ENCODE measurements at places on chromosomes 16 and 17. TPM values are rescaled to one million over a fixed set of nuclear protein-coding genes. Genes with fewer than 3 reads are reported as not detected.

DNA sequence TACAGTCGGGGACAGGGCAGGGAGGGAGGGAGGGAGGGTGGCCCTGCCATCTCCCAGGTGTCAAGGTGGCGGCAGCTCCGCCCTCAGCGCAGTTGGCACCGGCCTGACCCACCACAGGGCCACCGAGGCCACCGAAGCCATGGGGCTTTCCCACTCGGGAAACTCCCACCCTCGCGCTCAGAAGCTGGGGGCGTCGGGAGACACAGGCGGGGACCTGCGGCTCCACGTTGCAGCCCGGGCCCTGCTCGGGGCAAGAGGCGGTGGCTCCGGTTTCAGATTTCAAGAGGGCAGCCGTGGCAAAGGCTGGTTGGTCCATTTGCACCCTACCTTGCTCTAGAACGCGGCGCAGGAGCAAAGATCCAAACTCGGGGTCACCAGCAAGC is 544 bp downstream of the CYB561 start:
- no peaks in the 10 kb centered on the region for H3K36me3 ChIP-seq
- peak overlapping the region; percentile 22 for H3K4me3 ChIP-seq
- no peak for DNase-seq
- no peak overlapping the region for H3K27ac ChIP-seq
- peaks cover 33% of the 10 kb centered on the region for H3K4me1 ChIP-seq

DNA sequence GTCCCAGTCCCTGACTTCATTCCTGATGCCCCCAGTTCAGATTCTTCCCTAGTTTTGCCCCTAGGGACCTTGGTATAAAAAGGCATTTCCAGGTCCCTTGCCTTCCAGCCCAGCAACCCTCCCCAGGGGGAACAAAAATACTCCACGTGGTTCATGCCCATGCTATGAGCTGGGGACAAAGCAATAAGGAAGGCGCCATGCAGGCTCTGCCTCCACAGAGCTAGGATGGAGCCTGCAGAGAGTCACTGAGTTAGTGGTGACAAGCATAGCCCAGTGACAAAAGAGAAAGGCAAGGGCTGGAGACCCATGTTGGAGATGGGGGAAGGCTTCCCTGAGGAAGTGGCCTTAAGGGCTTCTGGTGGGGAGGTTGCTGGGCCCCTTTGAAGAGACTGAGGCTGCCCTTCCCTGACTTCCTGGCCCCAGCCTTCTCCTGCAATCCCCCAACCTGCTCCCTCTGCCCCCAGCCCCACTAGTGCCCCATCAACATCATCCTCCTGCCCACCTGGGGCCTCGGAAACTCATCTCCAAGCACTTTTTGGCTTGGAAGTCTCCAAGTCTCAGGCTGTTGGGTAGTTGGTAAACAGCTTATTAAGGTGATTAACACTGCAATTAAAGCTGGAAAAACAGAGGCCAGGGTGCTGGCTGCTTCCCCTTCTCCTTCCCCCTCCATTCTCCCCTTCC is 9.6 kb downstream of the DLX3 start:
- no peak overlapping the region for H3K4me3 ChIP-seq
- no peaks in the 10 kb centered on the region for H3K36me3 ChIP-seq
- peaks cover 4% of the 10 kb centered on the region for H3K4me1 ChIP-seq
- H3K27ac ChIP-seq = no peak overlapping the region
- no peak for DNase-seq
- H3K27me3 ChIP-seq = peaks cover 55% of the 10 kb centered on the region

- no peak overlapping the region for H3K27ac ChIP-seq
- no peak for DNase-seq
- H3K4me3 ChIP-seq = no peak overlapping the region
- peaks cover 36% of the 10 kb centered on the region for H3K4me1 ChIP-seq
- H3K36me3 ChIP-seq = no peaks in the 10 kb centered on the region
- H3K27me3 ChIP-seq = peaks cover 85% of the 10 kb centered on the region
Observed at GRCh38 chr17:48619826-48620449, 4.8 kb upstream of the HOXB8 start.

- DNase-seq = no peak
- H3K36me3 ChIP-seq = no peaks in the 10 kb centered on the region
- H3K4me3 ChIP-seq = no peak overlapping the region
- no peak overlapping the region for H3K27ac ChIP-seq
- H3K4me1 ChIP-seq = peaks cover 52% of the 10 kb centered on the region
Observed at GRCh38 chr17:77364941-77365583, 224.3 kb downstream of the SEC14L1 start.

GRCh38 chr16:30987581-30988190 is 2.7 kb downstream of the HSD3B7 start:
- H3K4me3 ChIP-seq = no peak overlapping the region
- no peaks in the 10 kb centered on the region for H3K27me3 ChIP-seq
- H3K4me1 ChIP-seq = peaks cover 24% of the 10 kb centered on the region
- H3K36me3 ChIP-seq = peaks cover 9% of the 10 kb centered on the region
- H3K27ac ChIP-seq = no peak overlapping the region
- DNase-seq = no peak

DNA sequence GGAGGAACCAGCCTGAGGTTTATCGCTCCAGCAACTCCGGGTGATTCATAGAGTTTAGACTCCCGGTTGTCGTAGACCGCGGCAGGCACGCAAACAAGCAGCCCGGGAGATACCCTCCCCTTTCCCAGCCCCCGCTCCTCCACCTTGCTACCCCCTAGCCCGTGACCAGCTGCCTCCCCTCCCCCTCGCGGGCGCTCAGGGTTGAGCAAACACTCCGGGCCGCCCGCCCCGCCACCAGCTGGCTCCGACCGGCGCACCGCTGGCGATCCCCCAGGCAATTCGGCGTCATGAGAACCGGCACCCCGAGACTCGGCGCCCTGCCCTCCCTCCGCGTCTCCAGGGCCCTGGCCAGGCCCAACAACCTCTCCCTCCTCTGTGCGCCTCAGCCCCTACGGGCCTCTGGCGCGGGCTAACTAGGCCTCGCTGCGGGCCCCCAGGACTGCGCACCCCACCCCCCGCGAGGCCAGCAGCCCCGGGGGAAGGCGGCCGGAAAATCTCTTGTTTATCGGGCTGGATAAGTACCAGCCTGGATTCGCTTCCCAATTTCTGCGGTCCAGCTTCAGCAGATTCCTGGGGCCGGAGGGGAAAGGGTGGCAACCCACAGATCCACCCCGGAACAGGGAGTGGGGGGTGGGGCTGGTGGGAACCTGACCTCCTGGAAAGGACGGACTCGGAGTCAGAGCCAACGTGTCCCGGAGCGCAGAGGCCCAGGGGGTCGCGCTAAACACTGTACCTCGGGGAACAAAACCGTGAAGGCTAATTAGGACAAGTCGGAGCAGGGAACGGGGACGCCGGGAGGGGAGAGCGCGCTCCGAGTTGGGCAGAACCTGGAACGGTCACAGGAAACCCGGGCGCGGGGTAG is 951 bp upstream of the GPRC5C start:
- peaks cover 8% of the 10 kb centered on the region for H3K4me1 ChIP-seq
- DNase-seq = no peak
- peaks cover 51% of the 10 kb centered on the region for H3K27me3 ChIP-seq
- H3K27ac ChIP-seq = no peak overlapping the region
- H3K4me3 ChIP-seq = no peak overlapping the region

GRCh38 chr16:19882186-19882585 is 2.5 kb downstream of the GPRC5B start:
- DNase-seq = no peak
- no peaks in the 10 kb centered on the region for H3K36me3 ChIP-seq
- peaks cover 20% of the 10 kb centered on the region for H3K4me1 ChIP-seq
- H3K4me3 ChIP-seq = no peak overlapping the region
- no peak overlapping the region for H3K27ac ChIP-seq

DNA sequence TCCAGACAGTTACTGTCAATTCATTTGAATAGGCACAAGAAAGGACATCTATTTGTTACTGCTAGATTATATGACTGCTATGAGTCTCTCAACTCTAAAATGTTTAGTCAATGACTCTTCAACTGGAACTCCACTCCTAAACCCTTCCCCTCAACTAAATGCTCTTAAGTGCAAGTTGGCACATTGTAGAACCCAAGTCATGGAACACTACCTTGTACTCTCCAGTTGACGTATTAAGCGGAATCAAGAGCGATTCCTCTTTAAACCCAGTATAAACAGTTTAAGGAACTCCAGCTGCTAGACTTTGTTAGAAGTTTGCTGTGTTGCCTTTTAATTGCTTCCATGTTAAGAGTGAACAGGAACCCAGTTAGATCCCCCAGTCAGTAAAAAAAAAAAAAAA is 44.6 kb downstream of the STH start:
- DNase-seq = no peak
- H3K36me3 ChIP-seq = peaks cover 60% of the 10 kb centered on the region
- no peaks in the 10 kb centered on the region for H3K27me3 ChIP-seq
- H3K4me3 ChIP-seq = no peak overlapping the region
- H3K27ac ChIP-seq = no peak overlapping the region

GRCh38 chr16:20704281-20704680 is 6.8 kb upstream of the ACSM1 start:
- peaks cover 3% of the 10 kb centered on the region for H3K27me3 ChIP-seq
- H3K4me3 ChIP-seq = no peak overlapping the region
- H3K4me1 ChIP-seq = no peaks in the 10 kb centered on the region
- no peak overlapping the region for H3K27ac ChIP-seq
- no peaks in the 10 kb centered on the region for H3K36me3 ChIP-seq

- H3K27ac ChIP-seq = no peak overlapping the region
- peaks cover 40% of the 10 kb centered on the region for H3K27me3 ChIP-seq
- no peak for DNase-seq
- H3K36me3 ChIP-seq = no peaks in the 10 kb centered on the region
- H3K4me1 ChIP-seq = peaks cover 18% of the 10 kb centered on the region
Observed at GRCh38 chr17:33506889-33507650, 214.0 kb upstream of the ASIC2 start.

GRCh38 chr17:32523017-32523680 is 36.4 kb downstream of the CDK5R1 start:
- DNase-seq = peak; percentile 74
- peak overlapping the region; percentile 50 for H3K4me3 ChIP-seq
- no peaks in the 10 kb centered on the region for H3K27me3 ChIP-seq
- peaks cover 8% of the 10 kb centered on the region for H3K36me3 ChIP-seq
- H3K4me1 ChIP-seq = peaks cover 77% of the 10 kb centered on the region

- H3K4me3 ChIP-seq = no peak overlapping the region
- H3K27ac ChIP-seq = peak overlapping the region; percentile 39
- H3K4me1 ChIP-seq = peaks cover 80% of the 10 kb centered on the region
- DNase-seq = no peak
Observed at GRCh38 chr17:35252651-35253050, 9.8 kb downstream of the SLFN5 start.

DNA sequence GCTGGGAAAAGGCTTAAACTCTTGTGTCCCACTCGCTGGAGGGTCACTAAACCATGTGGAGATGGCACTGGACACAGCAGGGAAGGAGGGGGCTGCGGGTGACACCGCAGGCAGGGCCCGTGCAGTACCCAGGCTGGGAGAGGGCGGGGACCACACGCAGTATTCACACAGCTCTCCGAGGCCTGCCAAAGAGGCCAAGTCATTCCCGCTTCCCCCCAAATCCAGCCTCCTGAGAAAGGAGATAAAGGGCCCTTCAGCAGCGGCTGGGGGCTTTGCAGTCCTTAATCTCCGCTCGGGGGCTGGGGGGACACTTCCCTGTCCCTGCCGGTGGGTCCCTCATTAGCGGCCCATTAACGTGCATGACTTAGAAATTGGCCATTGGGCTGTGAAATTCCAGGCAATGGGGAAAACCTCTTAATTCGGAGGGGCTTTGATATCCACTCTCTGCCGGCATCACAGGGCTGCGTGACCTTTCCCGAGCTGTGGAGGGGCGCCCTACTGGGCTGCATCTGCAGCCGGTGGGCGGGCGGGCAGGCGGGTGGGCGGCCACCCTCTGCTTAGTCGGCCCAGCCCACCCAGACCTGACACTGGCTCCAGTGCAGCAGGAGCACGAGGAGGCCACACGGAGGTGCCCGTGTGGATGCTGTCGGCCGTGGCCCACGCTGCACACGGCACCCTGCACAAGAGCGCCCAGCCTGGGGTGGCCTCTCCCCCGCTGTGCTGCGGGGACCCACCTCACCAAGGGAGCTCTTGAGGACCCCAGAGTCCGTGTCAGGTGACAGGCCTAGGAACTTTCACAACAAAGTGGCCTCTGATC is 2.6 kb upstream of the SLC38A8 start:
- H3K36me3 ChIP-seq = no peaks in the 10 kb centered on the region
- no peaks in the 10 kb centered on the region for H3K4me1 ChIP-seq
- no peak for DNase-seq
- no peak overlapping the region for H3K4me3 ChIP-seq
- H3K27ac ChIP-seq = no peak overlapping the region

DNA sequence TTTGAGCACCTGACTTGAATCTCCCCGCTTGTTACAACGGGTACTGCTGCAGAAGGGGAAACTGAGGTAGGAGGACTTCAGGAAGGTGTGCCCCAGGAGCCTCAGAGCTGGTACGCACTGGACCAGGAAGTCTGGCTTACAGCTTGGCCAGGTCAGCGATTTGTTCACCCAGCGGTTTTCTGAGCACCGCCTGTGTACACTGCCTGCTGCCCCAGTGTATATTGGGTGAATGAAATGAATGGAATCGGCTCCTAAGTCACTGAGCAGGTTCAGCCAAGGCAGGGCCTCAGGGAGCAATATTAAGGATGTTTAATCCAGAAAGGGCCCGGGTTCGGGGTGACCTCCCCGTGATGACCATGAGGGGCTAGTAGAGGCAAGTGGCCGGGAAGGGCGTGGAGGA is 164.0 kb upstream of the CIBAR2 start:
- no peak overlapping the region for H3K27ac ChIP-seq
- no peak overlapping the region for H3K4me3 ChIP-seq
- DNase-seq = no peak

GRCh38 chr17:54969658-54970572 is 1.4 kb downstream of the STXBP4 start:
- no peak for DNase-seq
- peaks cover 5% of the 10 kb centered on the region for H3K36me3 ChIP-seq
- no peaks in the 10 kb centered on the region for H3K27me3 ChIP-seq

DNA sequence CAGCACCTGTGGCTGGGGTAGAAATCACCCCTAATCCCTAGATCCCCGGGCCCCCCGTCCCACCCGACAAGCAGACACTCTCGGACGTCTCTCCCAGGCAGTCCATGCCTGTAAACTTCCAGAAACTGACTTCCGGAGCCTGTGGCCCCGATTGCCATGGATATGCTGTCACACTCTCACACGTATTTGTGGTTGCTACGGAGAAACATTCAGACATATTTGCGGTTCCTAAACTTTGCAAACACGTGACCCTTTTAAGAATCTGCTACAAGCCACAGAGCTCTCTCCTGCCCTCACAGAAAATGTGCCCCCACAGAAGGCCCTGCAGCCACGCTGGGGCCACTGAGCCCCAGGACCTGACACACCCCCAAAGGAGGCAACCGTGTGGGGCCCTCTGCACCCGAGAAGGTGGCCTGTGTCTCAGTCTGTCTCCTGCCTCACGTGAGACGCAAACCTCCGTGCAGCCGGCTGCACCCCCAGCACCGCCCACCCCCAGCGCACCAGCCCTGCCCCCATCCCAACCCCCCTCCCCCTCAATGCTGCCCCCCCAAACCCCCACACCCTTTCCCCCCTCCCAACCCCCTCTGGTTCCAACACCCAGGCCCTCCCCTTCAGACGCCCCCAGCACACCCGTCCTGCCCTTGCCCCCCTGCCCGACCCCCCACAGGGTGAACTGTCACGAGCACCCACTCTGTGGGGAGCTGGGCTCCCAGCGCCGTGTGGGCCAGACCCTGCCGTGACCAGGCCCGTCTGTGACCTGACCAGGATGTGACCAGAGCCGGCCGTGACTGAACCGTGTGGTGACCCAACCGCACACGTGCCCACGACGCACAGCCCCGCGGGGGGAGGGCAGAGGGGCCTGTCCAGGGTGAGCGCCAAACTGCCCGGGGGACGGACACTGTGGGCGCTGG is 66.3 kb upstream of the METRNL start:
- no peaks in the 10 kb centered on the region for H3K27me3 ChIP-seq
- H3K36me3 ChIP-seq = peaks cover 2% of the 10 kb centered on the region
- no peaks in the 10 kb centered on the region for H3K4me1 ChIP-seq
- no peak overlapping the region for H3K4me3 ChIP-seq
- H3K27ac ChIP-seq = no peak overlapping the region
- no peak for DNase-seq

The PABPN1L gene
- not detected for total RNA-seq

The EVI2B gene
- total RNA-seq = 49.1 TPM

The CFDP1 gene
- 38.9 TPM for total RNA-seq

The ESRP2 gene
- total RNA-seq = 0.18 TPM

The ZG16B gene
- 2.9 TPM for total RNA-seq

The CAVIN1 gene
- total RNA-seq = 1.7 TPM

All from activated CD8-positive, alpha-beta T cell treated with anti-CD3 and anti-CD28 coated beads, Interleukin-2, amount 10 ng/mL, durations not matched to agents 7 days and 5 days (primary cell).